ENCODE measurements at places on chromosomes 6 and 20.

- DNase-seq = no peak
Measured at GRCh38 chr6:56328728-56329090, 81.3 kb upstream of the COL21A1 start.

GRCh38 chr6:46626228-46626909 lies 26.2 kb downstream of the CYP39A1 start:
- peak; percentile 37 for DNase-seq

DNA sequence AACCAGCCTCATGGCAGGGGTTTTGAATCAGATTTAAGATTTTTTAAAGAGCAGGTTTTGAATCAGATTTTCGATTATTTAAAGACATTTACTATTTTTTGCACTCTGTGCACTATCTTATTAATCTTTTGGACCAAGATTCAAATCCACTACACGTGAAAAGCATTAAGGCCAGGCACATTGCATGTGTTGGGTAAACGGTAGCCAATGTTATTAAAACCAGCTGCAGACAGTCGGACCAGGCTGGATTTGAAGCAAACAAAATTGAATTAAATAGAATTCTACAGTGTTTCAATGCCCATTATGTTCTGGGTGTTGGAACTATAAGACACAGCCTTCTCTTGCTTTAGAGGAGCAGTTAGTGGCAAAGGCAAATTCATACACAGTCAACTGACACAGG lies 7.7 kb downstream of the HLA-DOA start:
- DNase-seq = no peak

- DNase-seq = no peak
Measured at GRCh38 chr6:30091577-30092381, 16.2 kb upstream of the RNF39 start.

- no peak for DNase-seq
Measured at GRCh38 chr6:84172574-84172973, 54.9 kb downstream of the CEP162 start.

DNA sequence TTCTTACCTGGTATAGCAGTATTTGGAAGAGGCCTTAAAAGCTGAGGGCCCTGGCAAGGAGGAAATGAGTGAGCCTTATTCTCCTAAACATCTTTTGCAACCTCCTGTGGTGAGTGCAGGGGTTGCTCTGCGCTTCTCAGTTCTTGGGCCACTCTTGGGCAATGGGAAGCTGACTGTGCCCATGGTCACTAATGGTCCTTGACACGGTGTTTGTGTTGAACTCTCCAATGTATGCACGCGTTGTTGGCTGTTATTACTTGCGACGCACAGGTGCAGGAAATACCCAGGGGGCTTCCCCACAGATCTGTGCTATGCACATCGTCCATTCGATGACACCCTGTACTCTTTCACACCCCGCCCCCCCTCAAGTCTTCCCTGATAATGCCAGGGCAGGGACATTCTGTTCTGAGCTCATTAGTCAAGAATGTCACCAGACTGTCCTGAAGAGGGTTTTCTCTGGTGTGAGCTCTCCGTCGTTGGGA lies 79.7 kb downstream of the EDN1 start:
- no peak for DNase-seq

GRCh38 chr20:38447931-38448675 lies 13.0 kb upstream of the SNHG17 start:
- DNase-seq = no peak

- DNase-seq = no peak
Measured at GRCh38 chr6:5084360-5084780, 771 bp upstream of the PPP1R3G start.

DNA sequence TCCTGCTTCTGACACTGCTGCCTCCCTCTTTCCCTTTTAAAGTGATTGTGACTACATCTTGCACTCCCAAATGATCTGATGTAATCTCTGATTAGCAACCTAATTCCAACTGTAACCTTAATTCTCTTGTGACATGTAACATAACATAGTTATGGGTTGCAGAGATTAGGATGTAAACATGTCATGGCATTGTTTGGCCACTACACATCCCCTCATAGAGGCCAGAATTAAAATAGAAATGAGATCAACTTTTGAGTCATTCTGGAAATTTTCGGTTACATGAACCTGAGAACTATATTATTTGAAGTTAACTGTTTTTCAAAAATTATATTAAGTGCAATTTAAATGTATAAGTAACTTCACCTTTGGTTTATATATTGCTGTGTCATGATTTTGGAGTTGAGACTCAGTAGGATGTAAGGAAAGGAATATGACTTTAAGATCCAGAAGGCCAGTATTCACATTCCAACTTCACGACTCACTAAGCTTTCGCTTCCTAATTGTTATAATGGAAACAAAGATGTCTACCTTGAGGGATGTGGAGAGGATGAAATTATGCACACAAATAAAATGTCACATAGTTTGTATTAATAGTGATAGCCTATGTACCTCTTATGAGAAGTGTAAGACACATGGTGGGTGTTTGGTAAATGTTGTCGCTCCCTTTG lies 611.9 kb upstream of the MAP3K7 start:
- no peak for DNase-seq

- DNase-seq = no peak
Measured at GRCh38 chr6:133341607-133342158, 100.5 kb downstream of the EYA4 start.

- no peak for DNase-seq
Measured at GRCh38 chr6:129289442-129289841, 406.5 kb downstream of the LAMA2 start.

DNA sequence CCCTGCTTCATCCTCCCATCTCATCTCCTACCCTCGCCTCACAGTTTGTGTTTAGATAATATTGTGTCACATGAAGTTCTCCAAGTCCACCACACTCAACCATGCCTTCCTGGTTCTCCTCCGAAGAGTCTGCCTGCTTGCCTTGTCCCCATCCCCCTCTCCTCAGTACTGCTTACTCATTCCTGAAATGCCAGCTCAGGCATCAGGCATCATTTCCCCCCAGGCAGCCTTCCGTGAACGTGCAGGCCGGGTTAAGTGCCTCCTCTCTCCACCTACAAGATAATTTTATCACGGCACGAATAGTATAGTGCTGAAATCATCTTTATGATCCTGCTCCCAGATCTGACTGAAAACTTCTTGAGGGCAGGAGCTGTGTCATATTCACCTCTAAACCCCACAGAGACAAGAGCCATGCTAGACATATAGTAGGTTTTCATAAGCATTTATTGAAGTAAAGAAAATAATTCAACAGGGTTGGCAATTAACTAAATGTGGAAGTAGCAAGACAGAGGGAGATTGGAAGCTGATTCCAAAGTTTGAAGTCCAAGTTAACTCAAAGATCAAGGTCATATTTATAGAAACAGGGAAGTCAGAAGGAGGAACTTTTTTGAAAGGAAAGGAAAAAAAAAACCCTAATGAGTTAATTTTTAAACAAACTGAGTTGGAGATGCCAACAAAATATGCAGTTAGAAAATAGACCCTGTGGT lies 48.7 kb upstream of the BMP2 start:
- DNase-seq = no peak

GRCh38 chr20:4490045-4490444 lies 231.7 kb upstream of the PRND start:
- DNase-seq = no peak

- DNase-seq = no peak
Measured at GRCh38 chr20:44362466-44362940, 7.0 kb downstream of the HNF4A start.
